ENCODE measurements at places on chromosomes 5 and 9.
A peak's percentile ranks its signal among the peaks of the same experiment; 100 is the strongest.

DNA sequence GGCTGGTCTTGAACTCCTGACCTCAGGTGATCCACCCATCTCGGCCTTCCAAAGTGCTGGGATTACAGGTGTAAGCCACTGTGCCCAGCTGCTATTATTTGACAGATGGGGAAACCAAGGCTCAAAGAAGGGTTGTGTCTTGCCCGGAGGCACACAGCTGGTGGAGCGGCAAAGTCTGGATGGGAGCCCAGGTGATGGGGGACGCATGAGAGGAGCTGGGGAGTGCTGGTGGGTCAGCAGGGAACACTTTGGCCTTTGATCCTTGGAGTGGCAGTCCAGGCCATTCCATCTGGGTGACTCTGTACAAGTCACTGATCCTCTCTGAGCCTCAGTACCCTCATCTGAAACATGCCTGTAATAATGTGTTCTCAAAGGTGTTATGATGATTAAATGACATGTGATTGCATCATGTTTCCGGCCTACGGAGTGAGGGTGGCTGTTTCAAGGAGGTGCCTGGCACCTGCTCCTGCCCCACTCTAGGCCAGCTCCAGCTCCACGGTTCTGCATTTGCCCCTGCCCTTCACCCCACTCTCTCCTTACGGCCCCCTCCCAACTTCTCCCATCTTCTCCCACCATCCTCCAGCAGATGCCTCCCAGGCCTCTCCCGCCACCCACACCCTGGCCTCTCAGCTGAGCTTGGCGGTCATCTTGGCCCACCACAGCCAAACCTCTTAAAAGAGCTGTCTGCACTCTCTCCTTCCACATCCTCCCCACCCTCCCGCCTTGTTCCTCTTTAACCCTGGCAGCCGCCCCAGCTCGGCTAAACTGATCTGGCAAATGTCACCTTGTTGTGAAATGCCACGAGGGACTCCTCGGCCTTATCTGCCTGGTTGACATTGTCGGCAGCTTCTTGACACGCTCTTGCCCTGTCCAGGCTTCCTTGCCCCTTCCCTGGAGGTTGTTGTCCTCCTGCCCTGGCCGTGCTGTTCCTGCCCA lies 5.5 kb upstream of the DBN1 start:
- DNase-seq = no peak

GRCh38 chr5:160685695-160686094 lies 166.3 kb downstream of the ATP10B start:
- DNase-seq = no peak

DNA sequence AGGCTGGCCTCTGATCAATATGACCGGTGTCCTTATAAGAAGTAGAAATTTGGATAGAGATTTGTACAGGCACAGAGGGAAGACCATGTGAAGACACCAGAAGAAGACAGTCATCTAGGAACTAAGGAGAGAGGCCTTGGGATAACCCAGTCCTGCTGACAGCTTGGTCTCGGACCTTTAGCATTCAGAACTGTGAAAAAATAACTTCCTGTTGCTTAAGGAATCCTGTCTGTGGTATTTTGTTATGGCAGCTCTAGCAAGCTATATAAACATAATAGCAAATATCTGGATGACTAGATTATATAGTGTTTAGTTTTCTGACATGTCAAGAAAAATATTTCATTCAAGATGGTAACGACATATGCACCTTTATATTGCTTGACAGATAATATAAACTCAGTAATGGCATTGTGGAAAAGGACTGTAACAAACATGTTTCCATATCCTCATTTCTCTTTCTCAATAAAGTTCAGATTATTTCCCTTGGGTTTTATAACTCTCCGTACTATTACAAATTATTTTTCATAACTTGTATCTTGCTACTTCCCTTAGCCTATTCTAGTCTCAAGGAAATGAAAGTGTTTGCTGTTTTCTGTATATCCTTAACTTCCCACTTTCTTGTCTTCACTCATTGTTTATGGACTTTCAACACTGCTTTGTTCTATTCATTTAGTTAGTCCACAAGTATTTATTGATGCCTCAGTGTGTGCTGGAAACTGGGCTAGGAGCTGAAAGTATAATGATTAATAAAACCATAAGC lies 62.4 kb downstream of the KIAA1958 start:
- DNase-seq = no peak

GRCh38 chr5:139263536-139263935 lies 30.0 kb upstream of the MATR3 start:
- DNase-seq = no peak

DNA sequence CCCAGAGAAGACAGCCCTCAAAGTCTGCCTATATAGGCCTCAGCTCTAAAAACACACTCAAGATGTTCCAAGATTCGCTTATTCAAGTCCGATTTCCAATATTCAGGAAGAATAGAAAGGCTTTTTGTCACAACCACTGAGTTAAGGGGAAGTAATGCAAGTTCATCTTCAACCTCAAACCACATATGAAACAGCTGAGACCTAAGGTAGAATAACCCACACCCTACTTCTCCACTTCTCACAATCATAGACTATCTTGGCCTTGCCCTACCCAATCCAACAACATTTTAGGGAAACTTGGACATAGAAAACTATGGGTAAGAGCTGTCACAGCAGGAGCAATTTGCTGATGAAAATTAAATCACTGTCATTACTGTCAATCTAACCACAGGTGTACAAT lies 152.0 kb upstream of the LRRTM2 start:
- no peak for DNase-seq

GRCh38 chr9:121650217-121651007 lies 1.0 kb upstream of the DAB2IP start:
- DNase-seq = peak; percentile 49

DNA sequence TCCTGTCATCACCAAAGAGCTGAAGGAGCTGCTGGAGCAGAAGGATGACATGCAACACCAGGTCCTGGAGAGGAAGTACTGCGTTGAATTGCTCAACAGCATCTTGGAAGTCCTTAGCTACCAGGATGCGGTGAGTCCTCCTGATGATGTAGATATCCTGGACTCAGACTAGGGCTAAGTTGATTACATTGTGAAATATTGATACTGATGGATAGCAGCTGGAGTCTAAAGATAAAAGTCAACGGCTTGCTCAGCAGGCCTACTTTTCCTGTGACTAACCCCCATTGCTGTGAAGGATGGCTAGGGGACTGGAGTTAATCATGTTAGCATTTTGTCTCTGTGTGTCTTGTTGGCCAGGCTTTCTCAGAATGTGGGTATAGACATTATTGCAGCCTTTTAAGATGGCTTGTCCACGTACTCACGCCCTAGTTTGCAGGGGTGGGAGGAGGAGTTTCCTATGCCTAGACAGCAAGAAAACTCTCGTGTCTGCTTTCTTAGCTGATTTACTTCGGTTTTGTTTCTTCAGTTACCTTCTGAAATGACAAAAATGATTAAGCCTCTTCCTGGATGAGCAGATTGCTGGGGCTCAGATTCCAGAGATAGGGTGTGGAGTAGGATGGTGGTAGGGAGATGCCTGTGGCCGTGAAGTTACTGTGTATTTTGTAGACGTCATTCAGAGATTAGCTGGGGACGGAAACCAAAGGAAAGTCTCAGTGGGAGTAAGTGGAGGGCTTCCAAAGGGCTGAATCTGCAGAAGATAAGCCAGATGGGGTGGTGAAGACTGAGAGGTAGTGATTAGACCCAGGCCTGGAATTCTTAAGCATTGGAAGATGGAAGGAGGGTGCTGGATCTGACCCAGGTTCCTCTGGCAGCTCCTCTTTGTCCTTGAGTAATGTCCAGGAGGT lies 166.3 kb downstream of the DOCK2 start:
- DNase-seq = peak; percentile 97

- no peak for DNase-seq
These were observed 911 bp upstream of the PIK3R1 start for GRCh38 chr5:68214482-68215207.

GRCh38 chr9:102642651-102643050 lies 352.5 kb upstream of the CYLC2 start:
- no peak for DNase-seq

GRCh38 chr9:90189306-90189705 lies 453.3 kb downstream of the DIRAS2 start:
- DNase-seq = no peak

- peak; percentile 23 for DNase-seq
These were observed 190.7 kb upstream of the TAS2R1 start for GRCh38 chr5:9820691-9821449.

DNA sequence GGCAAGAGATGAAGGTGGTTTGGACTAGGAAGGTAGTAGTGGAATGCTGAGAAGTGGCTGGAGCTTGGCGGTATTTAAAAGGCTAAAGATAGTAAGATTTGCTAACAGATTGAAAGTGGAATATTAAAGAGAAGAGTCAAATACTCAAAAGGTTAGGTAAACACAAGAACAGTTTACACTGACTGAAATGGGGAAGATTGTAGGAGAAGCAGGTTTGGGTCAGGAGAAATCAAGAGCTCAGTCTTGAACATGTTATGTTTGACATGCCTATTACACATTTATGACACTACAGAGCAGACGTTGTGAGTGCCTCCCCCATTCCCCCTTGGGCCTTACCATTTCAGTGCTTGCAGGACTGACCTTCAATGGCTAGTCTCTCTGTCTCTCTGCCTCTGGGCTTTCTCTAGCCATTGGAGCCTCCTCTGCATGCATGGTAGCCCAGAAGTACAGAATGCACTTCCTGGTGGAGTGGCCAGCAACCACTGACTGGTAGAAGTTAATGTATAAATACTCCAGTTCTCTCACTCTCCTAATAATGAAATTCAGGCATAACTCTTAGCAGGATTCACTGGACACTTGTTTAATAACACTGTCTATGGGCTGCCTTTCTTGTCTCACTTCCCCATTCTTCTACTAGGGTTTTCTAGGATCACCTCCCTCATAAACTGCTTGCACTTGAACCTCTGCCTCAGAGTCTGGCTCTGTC lies 56.8 kb downstream of the HMGCS1 start:
- DNase-seq = no peak

GRCh38 chr9:105439428-105439827 lies 8.4 kb upstream of the FSD1L start:
- no peak for DNase-seq

DNA sequence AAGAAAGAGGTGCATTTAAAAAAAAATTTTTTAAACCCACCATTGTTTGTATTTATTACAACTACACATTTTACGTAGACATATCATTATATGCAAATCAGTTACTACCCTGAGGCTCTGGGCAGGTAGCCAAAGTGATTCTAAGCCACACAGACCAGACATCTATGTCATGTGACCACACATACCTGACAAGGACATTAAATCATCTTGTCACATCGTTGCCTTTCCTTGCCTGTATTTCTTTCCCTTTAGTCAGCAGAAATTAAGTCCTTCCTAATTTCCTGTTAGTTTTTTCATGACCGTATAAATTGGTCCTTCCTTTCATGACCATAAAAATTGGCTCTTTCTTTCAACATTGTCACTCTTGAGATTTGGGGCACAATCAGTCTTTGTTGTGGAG lies 134.2 kb upstream of the MARCHF11 start:
- no peak for DNase-seq

DNA sequence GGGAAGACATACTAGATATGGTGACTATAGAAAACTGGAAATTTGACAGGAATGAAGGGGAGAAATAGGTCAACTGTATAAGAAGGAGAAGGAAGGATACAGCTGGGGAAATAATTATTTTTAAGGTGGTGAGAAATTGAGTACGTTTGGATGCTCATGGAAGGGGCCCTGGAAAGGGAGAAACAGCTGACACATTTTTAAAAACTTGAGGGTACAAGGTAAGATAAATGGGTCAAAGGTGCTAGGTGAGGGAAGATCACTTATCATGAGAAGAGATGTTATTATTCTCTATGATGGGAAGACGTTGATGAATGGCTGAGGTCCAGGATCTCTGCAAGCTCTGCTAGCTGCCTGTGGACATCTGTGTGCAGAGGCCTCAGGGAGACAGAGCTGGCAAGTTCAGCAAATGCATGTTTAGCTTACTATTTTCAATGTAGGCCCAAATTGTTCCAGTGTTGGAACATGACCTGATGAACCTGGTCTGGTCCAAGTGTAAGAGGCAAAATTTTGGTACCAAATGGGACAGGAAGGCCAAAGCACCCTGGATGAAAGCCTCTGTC lies 181.7 kb downstream of the MTRR start:
- DNase-seq = no peak

- no peak for DNase-seq
These were observed 13.8 kb downstream of the UGCG start for GRCh38 chr9:111910428-111910827.

GRCh38 chr5:24747327-24747726 lies 102.5 kb upstream of the CDH10 start:
- DNase-seq = no peak

GRCh38 chr9:84970432-84970831 lies 300.9 kb downstream of the NTRK2 start:
- no peak for DNase-seq

DNA sequence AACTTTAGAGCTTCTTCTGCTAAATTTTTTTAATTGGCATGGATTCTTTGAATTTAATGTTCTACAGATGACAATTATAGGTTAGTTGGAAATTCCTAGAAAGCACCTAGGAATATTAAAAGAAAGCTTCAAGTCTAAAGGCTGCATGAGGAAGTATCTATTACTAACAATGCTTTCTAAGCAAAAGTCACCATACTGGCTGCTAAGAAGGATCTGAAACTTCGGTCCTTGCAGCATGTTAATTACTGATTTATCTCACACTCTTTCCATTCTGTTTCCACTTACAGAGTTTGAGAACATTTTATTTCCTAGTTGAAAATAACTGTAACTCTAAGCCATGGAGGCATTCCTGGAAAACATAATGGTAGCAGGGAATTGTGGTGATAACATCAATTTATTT lies 8.4 kb downstream of the SEMA6A start:
- DNase-seq = no peak

DNA sequence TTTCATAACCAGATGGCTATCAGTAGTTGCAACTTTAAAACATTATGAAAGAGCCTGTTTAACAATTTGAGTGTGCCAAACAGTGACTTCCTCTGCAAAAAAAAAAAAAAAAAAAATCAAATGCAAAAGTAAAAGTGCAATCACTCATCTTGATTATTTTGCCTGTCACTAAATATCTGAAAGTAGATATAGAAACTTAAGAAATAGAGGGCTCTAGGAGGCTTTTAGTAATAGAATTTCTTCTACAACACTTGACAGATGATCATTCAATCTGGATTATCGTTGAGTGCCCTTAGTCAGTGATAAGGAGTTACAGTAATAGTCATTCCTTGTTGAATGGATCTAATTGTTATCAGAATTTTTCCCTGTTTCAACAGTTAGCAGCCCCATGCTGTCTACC lies 101.8 kb downstream of the CETN3 start:
- DNase-seq = no peak

GRCh38 chr5:142360607-142361120 lies 35.8 kb upstream of the SPRY4 start:
- no peak for DNase-seq

DNA sequence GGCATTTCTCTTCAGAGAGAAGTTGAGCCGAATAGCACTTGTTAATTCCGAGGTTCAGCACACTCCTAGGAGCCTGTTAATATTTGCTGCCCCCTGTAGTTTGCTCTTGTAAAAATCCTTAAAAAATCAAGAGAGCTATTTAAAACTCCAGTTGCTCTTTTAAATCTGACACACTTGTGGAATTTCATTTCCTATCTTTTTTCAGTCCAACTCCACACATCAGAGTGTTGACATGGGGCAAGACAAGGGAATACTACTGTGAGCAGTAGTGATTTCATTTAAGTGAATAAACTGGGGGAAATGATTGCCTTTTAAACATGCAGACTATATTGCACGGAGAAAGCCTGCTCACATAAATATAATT lies 1096.3 kb upstream of the DMAC1 start:
- DNase-seq = peak; percentile 21

GRCh38 chr5:6107675-6108539 lies 270.4 kb downstream of the MED10 start:
- no peak for DNase-seq
